ENCODE measurements at places on chromosomes 1 and 21. TPM values are rescaled to one million over a fixed set of nuclear protein-coding genes. Genes with fewer than 3 reads are reported as not detected.

DNA sequence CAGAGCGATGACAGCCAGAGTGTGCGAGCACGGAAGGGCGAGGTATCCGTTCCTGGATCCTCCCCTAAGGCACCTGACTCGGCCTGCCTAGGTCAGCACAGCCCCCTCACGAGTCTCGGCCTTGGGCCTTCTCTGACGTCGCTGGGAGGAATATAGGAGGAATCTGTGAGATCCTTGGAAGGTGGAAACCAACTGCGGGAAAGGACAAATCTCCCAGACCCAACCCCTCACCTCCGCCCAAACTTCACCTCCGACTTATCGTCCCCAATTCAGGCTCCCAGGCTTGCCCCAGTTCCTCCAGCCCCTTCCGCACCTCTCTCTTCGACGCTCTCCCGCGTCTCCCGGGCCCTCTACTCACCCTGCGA lies 494 bp downstream of the APH1A start:
- no peak for DNase-seq

DNA sequence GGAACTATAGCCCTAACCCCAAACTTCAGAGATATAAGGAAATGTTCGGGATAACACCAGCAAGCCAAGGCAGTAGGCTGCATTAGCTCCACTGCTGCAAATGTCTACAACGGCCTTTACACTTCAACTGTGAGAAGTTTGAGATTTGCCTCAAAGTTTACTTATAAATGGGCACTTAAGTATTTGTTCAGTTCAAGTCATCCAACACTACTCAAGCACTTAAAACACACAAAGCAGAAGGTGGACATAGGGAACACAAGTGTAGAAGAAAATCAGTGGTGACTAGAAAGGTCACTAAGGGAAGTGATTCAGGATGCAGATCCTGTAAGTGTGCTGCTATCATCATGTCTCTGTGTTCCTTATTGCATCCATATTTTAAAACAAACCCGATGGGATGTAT lies 220.6 kb downstream of the SLC45A1 start:
- no peak for DNase-seq

DNA sequence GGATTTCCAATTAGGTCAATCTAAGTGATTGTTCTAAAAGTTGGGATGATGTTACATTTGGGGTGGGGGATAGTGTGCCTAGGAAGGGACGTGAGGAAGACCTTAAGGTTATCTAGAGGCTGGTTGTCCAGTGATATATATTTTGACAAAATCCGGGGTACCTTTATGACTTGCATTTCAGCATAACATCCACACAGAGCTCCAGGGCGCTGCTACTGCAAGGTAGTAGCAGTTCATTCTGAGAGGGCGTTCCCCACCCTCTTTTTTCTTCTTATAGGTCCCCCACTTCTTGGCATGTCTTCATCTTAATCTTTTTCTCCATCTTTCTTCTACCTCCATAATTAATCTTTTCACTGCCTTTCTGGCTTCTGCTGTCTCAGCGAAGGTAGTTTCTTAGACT lies 161.9 kb downstream of the CACNA1E start:
- no peak for DNase-seq

- no peak for DNase-seq
Observed at GRCh38 chr1:183349201-183349711, 68.9 kb downstream of the NMNAT2 start.

AZIN2 gene
- total RNA-seq = 6.2 TPM

- no peak for DNase-seq
Observed at GRCh38 chr1:175193527-175193910, 943 bp upstream of the KIAA0040 start.

DNA sequence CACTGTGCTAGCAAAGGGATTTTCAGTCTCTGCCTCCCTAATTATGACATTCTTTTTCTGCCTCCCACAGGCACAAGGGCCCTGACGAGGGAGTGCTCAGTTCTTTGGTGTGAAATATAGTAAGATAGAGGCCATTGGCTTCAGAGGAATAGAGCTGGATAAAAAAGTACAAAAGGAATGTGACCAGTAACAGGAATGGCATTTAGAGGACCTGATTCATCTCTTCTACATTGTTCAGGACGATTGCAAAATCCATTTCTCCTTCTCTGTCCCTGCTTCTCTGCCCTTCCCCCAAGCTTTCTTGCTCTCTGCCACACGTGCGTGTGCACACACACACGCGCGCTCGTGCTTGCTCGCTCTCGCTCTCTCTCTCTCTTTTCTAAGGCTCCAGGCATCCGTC lies 668.2 kb downstream of the KIF26B start:
- DNase-seq = no peak

RUNX3 gene
- 8.5 TPM for total RNA-seq

DNA sequence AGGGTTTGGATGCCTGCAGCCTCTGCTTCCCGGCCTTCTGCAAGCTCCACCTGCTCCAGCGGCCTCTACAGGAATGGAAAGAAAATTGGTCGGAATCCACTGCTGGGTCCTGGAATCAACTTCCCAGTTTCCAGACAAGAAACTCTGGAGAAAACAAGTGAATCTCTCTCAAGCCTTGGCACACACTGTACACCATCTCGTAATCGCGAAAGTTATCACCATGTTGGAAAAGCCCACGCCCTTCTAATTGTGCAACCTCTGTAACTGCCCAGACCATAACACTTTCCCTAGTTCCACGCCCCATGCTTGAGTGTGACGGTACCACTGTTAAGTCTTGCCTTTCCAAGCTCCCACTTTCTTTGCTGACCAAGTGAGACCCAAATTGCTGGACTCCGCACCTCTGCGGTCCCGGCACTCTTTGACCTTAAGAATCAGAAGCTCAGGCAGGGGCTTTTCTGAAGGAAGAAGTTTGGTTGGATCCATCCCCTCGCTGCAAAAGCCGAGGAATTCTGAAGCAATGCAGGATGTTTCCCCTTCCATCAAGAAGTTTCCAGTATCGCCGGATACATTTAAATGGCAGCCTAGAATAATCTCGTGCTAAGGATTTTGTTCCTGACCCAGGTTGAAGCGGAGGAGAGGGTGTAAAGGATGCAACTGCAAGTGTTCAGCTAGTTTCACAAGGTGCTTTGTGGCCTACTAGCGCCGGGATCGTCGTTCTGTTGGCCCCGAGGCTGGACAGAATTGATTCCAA lies 6.2 kb downstream of the NR5A2 start:
- no peak for DNase-seq

GRCh38 chr1:115840605-115841460 lies at the start of gene NHLH2:
TSS of gene NHLH2 (minus strand) at chr1:115841126. CDS start at chr1:115838372, 2,754 bp downstream.
- DNase-seq = no peak

DNA sequence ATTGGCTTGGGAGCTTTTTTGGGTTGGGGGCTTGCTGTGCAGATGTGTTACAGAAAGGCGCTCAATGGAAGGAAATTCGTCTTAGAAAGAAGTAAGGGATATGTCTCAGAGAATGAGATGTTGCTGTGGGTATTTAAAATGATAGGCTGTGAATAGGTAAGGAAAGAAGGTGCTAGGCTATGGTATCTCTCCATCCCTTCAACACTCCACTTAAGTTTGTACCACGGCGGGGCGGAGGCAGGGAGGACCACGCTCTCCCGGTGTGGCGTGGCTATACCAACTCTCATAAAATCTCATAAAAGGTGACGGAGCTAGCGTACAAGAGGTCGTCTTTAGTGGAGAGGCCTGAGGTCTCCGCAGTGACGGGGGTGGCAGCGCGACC lies 305 bp upstream of the RPS6KC1 start:
- no peak for DNase-seq

PYHIN1 gene
- total RNA-seq = 6.5 TPM

DNA sequence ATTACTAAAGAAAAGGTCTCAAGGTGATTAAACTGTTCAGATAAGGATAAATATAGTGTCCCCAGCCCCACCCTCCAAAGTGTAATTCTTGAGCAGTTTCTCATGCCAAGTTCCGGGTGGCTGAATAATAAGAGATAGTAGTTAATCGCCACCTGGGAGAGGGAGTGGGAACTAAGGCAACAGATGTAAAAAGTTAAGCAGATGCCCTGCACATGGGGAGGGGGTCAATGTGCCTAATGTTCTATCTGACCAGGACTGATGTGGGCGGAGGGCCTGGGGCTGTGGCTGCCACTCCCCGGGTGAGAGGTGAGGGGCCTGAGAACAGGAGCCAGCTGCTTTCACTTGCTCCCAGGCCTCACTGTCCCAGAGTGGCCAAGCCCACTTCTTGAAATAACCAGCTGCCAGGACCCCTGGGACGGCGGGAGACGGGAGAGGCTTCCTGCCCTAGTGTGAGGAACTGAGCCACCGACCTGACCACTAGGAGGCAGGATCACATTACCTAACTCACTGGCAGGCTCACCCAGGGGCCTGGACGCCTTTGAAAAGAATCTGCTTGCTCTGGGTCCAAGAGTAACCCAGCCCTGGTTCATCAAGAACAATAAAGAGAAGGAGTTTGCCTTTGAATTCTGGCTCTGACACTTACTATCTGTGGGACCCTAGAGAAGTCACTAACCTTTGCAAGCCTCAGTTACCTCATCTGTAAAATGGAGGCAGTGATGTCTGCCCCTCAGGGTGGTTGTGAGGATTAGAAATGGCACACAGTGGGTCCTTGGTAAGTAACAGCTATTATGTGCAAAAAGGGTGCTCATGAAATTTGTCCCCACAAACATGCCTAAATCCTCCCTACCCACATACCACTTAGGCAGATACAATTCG lies 179.2 kb downstream of the ATG4C start:
- DNase-seq = no peak

HCN3 gene
- total RNA-seq = 1.9 TPM

GRCh38 chr1:174028495-174028894 lies 6.3 kb upstream of the RC3H1 start:
- no peak for DNase-seq

GRCh38 chr21:42101246-42101645 lies 30.1 kb downstream of the UMODL1 start:
- no peak for DNase-seq

DNA sequence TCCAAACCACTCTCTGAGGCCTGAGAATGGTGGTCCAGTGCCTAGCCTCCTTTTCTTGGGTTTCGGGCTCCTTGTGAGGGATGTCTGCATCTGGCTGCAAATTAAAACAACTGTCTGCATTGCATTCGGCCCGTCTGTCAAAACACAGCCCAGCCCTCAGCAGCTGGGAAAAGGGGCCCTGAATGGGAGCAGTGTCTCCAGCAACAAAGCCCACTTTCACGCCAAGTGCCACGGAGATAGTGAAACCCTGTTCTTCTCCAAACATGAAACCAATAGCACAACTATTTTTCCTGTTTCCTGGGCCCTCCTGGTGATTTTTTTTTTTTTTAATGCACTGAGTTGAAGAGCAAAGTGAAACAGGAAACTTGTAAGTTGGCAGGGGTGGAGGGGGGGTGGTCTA lies 138.4 kb downstream of the PLXNA2 start:
- DNase-seq = no peak

- no peak for DNase-seq
Observed at GRCh38 chr1:55071477-55071876, 32.1 kb downstream of the PCSK9 start.

GRCh38 chr1:155871390-155871789 lies 12.0 kb downstream of the SYT11 start:
- no peak for DNase-seq

IVL gene
- 0.27 TPM for total RNA-seq

GRCh38 chr1:117656202-117656641 lies 50.4 kb downstream of the TENT5C start:
- DNase-seq = no peak

DNA sequence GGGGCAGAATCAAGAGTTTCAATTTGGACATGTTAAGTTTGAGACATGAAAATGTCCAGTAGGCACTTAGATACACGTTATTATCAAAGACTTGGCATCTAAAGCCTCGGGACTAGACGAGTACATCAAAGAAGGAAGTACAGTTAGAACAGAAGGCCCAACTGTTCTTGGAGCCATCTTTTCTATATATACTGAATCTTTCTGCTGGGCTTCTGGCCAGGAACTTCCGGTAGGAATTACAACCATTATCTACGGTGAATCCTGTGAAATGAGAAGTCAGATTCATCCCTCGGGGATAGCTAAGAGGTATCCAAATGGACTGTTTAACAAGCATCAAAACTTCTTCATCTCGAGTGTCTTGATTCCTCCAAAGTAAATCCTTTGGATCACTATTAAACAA lies 34.4 kb upstream of the NRDC start:
- DNase-seq = no peak

DNA sequence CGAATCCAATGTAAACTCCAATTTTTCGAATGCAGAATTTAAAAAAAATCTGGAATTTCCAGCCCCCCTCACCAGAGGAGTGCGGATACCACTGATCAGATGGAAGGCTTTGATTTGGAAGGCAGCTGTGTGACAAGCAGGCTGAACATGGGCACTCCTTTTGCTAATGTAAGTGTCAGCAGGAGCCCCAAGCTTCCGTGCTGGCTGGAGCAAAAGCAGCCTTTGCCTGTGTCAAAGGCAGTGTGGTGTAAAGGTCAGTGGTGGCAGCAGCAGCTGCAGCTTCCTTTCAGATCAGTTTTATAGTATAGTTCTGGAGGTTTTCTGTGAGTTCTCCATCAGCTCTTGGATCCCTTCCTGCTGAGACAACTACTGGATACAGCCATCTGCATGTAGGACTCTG lies 259.9 kb downstream of the CTH start:
- no peak for DNase-seq

GRCh38 chr1:56424744-56425493 lies 154.4 kb downstream of the PLPP3 start:
- DNase-seq = peak; percentile 41

DNA sequence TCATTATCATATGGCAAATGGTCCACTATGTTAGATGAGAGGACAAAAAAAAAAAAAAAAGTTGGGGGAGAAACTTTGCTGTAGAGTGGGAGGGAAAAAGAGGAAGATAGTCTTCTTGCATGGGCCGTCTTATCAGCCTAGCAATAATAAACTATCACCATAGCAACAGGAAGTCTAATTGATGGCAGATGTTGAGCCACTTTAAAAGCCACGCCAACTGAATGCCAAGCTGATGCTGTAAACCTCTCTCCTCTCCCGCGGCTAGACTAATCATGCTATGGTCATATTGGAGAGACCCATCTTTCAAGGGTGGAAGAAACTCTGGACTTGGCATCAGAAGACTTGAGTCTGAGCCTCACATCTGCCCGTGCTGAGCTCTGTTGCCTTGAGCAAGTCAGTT lies 122.2 kb upstream of the HOOK1 start:
- DNase-seq = no peak

KRTAP13-2 gene
- not detected for total RNA-seq

RGS4 gene
- 32.6 TPM for total RNA-seq

GRCh38 chr1:40308036-40308727 lies 8.9 kb downstream of the COL9A2 start:
- DNase-seq = no peak

FLVCR1 gene
- total RNA-seq = 12.0 TPM

DNA sequence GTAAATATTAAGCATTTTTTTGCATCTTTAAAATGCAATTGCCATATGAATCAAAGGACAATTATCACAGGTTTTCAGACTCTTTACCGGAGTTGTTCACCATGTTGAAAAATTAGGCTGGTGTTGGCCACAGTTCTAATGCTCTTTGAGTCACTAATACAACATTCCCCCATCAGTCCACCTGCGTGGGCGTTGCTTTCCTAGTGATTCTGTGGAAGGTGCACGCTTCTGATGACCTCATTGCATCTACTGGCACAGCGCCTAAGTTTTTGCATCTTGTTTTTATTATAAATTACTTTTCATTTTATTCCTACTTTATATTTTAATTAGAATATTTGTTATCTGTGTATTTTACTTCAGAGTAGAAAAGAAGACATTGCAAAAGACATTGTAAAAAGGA lies 4.7 kb upstream of the F5 start:
- DNase-seq = no peak

TMEM269 gene
- total RNA-seq = 0.35 TPM

GRCh38 chr1:204505674-204506200 lies 10.5 kb upstream of the MDM4 start:
- no peak for DNase-seq

- no peak for DNase-seq
Observed at GRCh38 chr1:18452550-18452949, 28.2 kb upstream of the KLHDC7A start.

GRCh38 chr21:33847588-33848248 lies 67.9 kb downstream of the ATP5PO start:
- no peak for DNase-seq
